ENCODE measurements at places on chromosomes 11 and 22.

- DNase-seq = no peak
Observed at GRCh38 chr11:77126861-77127234, 1.2 kb upstream of the MYO7A start.

DNA sequence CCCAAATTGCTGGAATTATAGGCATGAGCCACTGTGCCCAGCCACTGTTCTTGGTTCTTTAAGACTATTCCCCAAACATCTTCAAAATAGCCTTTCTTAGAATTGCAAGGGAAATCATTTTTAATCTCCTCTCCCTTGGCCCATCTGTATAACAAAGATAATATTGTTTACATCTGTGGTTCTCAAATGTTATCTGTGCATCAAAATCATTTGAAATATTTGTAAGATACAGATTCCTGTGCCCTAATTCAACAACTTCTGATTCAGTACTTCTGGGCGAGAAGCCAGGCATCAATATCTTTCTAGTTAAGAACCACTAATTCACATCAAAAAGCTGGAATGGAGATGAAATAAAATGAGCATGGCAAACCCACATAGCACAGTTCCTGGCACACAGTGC is 83.0 kb downstream of the TMPRSS5 start:
- DNase-seq = no peak

DNA sequence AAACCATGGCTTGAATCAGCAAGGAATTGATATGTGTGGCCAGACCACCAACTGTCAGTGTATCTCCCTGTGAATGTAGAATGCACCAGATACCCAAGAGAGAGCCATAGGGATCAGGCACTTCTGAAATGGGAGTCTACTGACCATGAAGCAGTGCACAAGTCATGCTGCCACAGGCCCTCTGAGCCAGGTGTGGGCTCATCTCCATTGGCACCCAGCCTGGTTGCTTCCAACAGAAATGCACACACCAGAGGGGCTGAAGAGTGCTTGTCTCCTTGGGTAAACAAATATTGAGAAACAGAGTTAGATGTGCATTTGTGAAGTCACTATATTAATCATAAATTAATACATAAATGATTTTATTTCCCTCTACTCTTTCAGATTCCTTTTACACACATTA is 28.4 kb upstream of the PANX1 start:
- DNase-seq = no peak

DNA sequence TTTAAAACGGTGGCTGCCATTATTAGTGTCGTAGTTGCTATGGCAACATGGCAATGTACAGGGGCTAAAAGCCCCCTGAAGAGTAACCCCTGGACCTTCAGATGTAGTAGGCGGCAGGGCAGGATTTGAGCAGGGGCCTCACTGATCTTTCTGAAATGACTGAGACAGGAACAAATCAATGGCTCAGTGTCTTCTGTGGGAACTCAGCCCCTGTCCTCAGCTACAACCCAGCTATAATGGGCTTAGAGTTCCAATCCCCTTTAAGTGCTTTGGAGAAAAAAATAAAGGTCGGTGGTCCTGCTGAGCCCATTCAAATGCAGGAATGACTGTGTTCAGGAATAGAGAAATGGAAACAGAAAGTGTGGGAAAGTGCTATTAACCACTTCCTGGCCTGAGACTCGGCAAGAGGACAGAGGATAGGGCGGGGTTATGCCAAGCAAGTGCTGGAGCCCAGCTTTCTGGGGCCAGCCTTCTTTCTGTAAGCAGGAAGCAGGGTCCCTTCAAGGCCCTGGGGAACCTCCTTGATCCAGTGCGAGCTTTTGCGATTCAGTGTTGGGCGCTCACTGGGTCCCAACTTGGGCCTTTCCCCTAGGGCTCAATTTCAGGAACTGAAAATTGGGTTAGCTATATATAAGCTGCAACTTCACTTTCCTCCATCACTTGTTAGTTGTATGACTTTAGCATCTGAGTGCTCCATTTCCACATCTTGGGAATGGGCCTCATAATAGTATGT is 6.1 kb upstream of the CD82 start:
- peak; percentile 74 for DNase-seq

DNA sequence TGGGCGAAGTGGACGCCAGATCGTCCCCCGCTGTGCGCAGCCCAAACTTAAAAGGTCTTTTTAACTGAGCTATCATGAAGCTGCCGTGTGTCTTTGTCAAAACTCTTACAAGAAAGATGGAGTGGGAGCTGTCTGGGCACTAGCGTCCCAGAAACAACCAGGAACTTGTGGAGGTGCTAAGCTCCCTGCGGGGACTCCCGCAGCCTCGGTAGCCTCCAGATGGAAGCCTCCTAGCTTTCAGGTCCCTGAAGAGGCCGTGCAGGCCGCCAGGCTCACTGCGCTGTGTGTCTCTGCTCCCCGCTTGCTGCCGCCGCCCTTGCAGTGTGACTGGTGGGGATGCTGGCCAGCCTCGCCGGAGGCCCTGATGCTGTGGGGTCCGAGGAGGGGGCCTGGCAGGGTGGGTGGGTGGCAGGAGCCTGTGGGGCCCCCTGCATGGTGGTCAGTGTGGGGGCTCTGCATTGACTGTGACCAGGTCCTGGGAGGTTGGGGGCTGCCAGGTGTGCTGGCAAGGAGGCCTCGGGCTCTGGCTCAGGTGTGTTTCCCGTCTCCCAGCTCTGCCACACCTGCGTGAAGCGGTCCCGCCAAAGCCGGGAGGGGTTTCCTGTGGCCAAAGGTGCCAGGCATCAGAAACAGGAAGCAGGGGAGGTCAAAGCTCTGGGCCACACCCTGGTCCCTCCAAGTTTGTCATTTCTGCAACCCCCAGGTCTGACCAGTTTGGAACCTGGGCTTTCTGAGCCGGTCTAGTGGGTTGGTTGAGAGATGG is 1.2 kb downstream of the TRABD start:
- no peak for DNase-seq

DNA sequence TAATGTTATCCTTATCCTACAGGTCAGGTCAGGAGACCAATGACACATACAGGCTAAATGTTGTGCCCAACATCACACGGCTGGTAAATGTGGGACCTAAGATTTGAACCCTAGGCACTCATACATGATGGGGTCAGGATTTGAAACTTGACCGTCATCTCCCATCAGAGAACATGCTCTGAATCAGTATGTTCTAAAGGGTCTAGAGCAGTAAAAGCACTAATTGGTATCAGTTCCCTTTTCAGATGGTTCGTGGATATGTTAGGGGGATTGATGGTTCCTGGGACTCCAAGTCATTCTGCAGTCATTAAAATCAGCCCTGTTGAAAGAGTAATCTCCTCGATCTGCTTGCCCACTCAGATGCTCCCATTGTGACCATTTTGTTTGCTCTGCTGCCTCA is 65.5 kb downstream of the BMAL1 start:
- no peak for DNase-seq

- no peak for DNase-seq
Observed at GRCh38 chr11:127000981-127001380, 411 bp upstream of the KIRREL3 start.
